Activated CD4-positive, alpha-beta T cell treated with anti-CD3 and anti-CD28 coated beads for 48 hours (primary cell): ENCODE measurements at places on chromosomes 7 and 10.

GRCh38 chr10:10854725-10855124, 162.9 kb upstream of the CELF2 start:
- DNase-seq: no peak

DNA sequence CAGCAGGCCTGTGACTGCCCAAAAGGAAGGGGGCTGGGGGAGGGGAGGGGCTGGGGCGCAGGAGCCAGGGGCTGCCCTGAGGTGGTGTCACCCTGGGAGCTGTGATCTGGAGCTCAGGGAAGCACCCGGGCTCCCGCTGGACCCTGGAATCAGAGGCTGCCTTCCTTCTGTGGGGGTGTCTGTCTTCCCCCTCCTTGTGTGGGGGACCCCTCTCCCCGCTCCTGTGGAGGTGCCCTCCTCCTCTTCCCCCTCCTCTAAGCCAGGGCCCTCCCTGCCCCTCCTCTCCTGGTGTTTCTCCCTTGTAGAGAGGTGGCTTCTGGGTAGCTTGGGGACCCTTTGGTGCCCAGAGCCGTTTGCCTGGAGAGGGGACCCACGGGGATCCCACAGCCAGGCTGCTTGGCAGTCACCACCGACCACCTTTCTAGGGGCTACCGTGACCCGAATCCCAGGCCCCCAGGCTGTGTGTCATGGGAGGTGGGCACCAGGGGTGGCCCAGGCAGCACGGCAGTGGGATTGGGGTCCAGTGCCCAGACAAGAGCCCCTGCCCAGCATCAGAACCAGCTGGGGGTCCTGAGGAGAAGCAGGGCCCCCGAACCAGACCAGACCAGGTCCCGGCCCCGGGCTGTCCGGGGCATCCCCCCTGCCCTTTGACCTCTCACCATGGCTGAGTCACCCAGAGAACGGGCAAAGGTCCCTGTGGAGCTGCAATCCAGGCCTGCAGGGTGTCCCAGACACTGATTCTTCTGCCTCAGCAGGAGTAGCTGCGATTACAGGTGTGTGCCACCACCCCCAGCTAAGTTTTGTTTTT, 741 bp downstream of the PRAP1 start:
- no peak for DNase-seq

- DNase-seq: no peak
Observed at GRCh38 chr10:126252884-126253610, 135.2 kb downstream of the ADAM12 start.

DNA sequence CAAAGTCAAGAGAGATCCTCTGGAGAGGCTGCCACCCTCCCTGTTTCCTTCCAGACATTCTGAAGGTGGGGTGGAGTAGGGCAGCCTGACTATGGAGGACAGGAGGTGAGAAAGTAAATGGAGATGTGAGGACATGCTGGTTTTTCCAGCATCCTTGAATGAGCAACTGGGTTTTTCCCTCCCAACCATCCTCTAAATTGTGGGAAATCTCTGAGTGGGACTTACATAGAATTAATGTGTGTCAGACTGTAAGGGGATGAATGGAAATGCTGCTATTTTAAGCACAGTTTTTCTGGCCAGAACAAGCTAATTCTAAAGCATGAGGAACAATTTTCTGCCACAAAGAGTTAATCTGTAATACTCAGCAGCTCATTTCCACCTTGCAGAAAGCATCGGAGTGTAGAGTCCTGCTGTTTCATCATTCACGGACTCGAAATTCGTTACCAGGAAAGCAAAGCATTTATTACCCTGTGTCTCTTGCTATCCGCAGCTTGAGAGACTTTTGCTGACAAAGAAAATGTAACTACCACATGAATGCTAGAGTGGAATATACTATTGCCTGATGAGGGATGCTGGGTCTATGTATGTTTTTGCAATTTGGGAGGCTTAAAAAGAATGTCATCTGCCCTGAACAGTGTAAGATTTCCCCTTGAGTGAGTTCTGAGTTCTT, 213.0 kb downstream of the CELF2 start:
- DNase-seq: no peak

DNA sequence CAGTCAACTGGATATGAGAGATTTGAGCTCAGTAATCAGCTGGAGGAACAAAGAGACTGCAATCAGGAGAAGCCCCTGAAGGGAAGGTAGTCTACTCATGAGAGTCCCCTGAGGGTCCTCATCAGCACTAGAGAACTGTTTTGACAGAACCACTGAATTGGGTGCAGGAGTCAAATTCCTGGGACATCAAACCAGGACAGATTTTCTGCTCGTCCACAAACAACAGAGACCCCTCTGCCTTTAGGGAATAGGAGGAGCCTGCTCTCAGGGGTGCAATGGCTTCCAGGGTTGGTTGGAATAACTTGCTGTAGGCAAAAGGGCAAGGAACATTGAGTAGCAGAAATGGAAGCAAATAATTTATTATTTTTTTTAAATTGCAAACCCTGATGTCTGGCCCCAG, 21.9 kb upstream of the NEUROD6 start:
- no peak for DNase-seq

GRCh38 chr10:110376767-110377160, 72.0 kb upstream of the SMNDC1 start:
- no peak for DNase-seq
